MCF 10A (cell line): ENCODE measurements at places on chromosomes 12 and 14. TPM values are rescaled to one million over a fixed set of nuclear protein-coding genes. Genes with fewer than 3 reads are reported as not detected.

AQP6 gene
- total RNA-seq, result not detected in 2 replicates

SUOX gene
- 6.3 and 7.9 TPM in 2 replicates for total RNA-seq

PROX2 gene
- total RNA-seq, result not detected in 2 replicates

MANSC4 gene
- not detected in 2 replicates for total RNA-seq

IKBIP gene
- total RNA-seq, result 29.2 and 43.0 TPM in 2 replicates

MGST1 gene
- 375 and 415 TPM in 2 replicates for total RNA-seq

IPO4 gene
- 57.2 and 100 TPM in 2 replicates for total RNA-seq

C12orf54 gene
- total RNA-seq, result 1.5 and 1.9 TPM in 2 replicates

PTPRO gene
- total RNA-seq, result 0.74 and 2.2 TPM in 2 replicates

ACSM4 gene
- total RNA-seq, result not detected in 2 replicates

- DNase-seq, result no peak
Measured at GRCh38 chr12:23699031-23699430, 250.4 kb downstream of the SOX5 start.

GRCh38 chr14:31241450-31242114, 34.0 kb upstream of the HECTD1 start:
- no peak for DNase-seq

GRCh38 chr12:19186722-19187661, 57.5 kb downstream of the PLEKHA5 start:
- DNase-seq, result peak; percentile 66

- DNase-seq, result peak; percentile 75
Measured at GRCh38 chr14:69039288-69039628, 60.2 kb upstream of the ACTN1 start.

GRCh38 chr14:34981743-34982420, 910 bp upstream of the SRP54 start:
- peak; percentile 55 for DNase-seq

GRCh38 chr12:56677680-56678079, 10.4 kb downstream of the PTGES3 start:
- no peak for DNase-seq

DNA sequence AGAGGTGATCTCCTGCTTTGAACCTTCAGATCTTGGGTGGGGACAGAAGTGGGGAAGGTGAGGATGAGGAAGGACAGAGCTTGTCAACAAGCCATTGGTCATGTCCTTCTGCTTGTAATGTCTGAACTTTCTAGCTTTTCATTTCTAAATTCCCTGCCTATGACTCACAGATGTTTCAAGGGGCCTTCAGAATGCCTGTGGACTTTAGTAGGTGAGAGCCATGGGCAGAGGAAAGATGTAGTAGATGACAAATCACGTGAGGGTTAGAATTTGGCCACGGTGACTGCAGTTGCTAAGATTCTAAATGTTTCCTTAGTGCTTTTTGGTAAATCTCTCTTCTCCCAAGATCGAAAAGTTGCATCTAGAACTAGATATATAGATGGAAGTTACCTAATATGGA, 18.7 kb upstream of the CREBL2 start:
- no peak for DNase-seq

DNA sequence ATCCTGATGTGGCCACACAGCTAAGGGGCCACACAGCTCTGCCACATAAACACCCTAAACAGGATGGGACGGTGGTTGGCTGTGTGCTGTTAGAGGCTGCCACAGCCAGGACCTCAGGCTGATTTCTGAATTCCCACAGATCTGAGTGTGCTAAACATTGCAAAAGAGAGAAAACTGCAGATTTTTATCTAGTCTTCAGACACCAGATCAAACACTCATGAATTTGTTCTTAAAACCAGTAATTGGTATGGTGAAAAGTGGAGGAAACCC, 190.7 kb downstream of the MON2 start:
- no peak for DNase-seq

DNA sequence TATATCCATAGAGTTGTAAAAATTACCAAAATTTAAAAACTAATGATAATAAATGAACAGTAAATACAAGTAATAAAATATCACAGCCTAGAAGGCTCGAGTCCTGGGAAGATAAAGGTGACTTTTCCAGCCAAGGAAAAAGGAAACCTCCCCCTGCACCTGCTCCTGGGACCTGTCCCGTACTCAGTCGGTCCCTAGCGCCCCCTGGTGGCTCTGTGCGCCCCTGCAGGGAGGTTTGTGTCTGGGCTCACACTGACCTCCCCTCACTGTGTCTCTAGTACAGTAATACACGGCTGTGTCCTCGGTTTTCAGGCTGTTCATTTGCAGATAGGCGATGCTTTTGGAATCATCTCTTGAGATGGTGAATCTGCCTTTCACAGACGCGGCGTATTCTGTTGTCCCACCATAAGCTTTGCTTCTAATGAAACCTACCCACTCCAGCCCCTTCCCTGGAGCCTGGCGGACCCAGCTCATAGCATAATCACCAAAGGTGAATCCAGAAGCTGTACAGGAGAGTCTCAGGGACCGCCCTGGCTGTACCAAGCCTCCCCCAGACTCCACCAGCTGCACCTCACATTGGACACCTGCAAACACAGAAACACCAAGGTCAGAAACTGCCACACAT, 1030.4 kb downstream of the TMEM121 start:
- peak; percentile 68 for DNase-seq

GRCh38 chr12:62643486-62643885, 176.9 kb downstream of the MON2 start:
- no peak for DNase-seq

DNA sequence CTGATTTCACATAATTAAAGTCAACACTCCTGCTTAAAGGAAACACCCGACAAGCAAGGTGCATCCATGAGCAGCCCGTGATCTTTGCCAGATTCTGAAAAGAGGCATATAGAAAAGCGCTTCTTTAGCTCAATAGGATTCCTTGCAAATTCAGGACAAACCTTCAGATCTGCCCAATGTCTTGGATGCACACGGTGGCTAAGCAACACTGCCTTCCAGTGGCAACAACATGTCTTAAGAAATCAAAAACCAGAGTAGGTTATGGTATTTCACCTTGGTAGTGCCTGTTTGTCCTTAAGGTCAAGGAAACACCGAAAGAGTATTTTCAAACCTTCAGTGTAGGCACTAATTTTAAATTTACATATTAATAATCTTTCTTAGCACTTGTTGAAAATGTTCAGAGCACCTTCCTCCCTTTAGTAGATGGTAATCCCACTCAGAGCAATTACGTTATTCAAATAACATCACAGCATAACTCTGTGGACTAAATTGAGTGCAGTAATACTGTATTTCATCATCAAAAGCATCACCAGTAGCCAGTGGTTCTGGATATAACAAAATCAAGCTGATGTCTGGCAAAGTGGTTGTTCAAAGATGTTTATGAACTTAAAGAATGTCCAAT, 58.0 kb upstream of the CDKN3 start:
- DNase-seq, result peak; percentile 67

GRCh38 chr12:68630050-68630449, 19.4 kb downstream of the RAP1B start:
- DNase-seq, result no peak

GRCh38 chr12:23340351-23340750, 609.1 kb downstream of the SOX5 start:
- DNase-seq, result no peak

- no peak for DNase-seq
Measured at GRCh38 chr12:89464974-89465592, 59.5 kb downstream of the GALNT4 start.

GRCh38 chr14:61033054-61033453, 52.0 kb downstream of the SLC38A6 start:
- no peak for DNase-seq

DNA sequence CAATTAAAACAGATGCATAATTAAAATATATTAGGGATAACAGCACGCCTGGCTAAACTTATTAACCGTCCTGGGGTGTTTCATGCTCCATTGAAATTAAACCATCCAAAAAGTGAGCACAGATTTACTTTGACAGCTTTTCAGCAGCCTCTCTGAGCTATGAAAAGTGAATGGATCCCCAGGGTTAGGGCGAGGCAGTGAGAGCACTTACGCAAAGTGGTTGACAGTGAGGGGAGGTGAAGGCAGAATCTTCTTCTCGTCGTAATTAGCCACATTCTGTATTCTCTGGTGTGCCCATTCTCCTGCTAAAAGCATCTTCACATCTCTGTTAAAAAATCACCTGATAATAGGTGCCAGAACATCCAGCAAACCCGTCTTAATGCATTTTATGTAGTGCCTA, 1.9 kb downstream of the TMTC2 start:
- DNase-seq, result no peak

DNA sequence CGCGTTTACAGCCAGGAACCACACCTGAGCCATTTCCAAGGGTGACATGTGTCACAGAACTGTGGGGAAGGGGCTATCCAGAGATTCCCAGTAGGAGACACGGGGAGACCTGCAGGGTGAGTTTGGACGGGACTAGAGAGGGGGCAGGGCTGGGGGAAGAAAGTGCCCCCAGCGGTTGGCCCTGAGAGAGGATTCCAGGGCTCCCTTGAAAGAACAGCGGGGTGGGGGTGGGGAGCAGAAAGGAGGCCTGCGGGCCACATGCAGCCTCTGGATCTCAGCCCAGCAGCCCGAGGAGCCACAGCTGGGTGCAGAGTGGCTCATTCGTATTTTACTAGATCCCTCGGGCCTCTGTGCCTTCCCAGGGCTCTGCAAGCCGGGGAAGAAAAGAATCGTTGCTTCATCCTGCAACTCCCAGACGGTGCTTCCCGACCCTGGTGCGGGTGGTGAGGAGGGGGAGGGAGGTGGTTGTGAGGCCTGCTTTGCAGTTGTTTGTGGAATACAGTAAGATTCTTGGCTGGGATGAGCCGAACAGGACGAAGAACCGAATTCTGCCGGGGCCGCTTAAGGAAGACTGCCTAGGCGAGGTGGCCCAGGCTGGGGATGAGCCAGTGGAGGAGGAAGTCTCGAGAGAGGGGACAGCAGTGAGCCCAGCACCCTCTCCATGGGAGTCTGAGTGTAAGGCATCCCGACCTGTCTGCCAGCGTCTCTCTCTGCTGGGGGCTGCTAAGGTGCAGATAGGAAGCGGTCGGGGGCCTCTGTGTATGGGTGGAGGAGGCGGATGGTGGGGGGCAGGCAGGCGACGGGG, 36.1 kb upstream of the ANKRD9 start:
- DNase-seq, result peak; percentile 81

DNA sequence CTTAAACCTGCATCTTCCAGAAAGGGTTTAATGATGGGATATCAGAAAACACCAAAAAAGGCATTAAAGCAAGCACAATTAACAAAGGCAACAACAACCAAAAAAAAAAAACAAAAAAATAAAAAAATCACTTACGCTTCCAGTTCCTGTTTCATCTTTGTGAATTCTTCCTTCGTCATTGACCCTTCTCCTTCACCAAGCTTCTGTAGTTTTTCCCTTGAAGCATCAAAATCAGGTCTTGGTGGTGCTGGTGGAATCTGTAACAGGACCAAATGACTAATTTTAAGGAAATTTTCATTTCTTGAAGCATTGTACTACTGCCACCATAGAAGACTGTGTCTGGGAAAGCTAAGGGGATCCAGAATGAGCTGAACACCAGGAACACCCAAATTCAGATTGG, 24.5 kb downstream of the SNX6 start:
- no peak for DNase-seq

DNA sequence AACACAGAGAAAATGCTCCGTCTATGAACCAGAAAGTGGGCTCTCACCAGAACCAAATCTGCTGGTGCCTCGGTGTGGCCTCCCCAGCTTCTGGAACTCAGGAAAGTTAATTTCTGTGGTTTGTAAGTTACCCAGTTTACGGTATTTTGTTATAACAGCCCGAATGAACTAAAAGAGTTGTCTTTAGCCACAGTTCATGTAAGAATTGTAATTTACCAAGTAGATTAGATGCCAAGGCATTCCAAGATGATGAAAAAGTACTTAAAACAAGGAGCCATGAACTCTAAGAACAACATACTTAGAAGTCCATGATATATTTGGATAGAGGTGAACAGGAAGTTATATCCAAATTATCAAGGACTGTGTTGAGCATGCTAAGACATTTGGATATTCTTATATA, 259.9 kb upstream of the GARIN6 start:
- no peak for DNase-seq

DNA sequence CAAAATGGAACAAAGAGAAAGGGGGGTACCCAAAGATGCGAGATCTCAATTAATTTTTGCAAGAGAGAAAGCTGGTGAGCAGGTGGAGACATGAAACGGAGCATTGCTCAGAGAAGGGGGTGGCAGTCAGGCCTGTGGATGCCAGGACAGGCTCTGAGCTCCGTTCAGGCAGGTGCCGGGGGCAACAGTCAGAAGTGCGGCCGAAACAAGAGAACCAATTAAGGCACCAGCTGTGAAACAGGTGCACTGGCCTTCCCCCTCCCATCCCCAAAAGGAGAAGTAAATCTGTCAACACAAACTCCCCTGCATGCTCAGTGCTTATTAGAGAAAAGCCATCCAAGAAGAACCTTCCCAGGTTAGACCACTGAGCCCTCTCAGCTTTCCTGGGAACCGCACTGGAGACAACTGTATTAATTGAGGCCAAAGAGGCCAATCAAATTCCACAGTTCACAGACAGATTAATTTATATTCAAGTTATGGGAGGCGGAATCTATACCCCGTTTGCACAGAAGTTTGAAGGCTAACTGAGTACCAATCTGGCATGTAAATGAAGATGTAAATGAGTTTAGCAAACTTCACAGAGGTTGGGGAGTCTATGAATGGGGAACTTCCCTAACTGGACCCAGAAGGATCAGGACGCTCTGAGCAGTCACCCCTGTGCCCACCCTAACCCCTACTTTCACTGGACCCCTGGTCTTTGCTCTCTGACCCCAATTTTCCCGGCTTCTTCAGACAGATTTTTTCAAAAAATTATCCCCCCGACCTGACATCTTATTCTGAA, 20.9 kb downstream of the OAS2 start:
- DNase-seq, result no peak

- DNase-seq, result no peak
Measured at GRCh38 chr12:112844814-112845565, 53.4 kb downstream of the RPH3A start.

DNA sequence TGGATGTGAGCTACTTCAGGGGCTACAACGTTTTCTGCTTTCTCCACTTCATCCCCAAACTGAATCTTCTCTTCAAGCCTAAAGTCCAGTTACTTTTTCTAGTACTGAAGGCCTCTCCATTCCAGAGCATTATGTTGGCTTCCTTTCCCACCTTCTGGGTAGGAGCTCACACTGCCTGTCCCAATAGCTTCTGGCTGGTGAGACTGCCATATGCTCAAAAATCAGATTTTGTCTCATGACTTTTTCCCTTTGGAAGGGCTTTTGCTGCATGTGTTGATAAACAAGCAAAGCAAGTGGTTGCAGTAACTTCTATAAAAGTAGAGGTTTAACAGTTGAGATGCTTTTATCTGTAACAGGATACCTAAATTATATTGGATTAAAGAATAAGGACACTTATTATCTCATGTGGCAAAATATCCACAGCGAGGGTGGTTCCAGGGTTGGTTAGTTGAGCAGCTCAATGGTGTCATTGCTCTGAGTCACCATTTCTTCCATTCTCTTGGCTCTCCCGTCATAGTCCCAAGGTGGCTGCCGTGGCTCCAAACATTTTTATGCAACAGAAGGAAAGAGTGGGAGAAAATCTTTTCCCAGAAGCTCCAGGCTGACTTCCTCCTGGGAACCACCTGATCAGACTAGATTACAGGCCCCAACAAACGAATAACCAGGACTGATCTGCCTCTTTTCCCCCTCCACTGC, 15.1 kb upstream of the PPFIBP1 start:
- no peak for DNase-seq

GRCh38 chr12:67067453-67068203, 201.5 kb upstream of the CAND1 start:
- DNase-seq, result no peak

GRCh38 chr12:19909418-19909817, 458.9 kb upstream of the PDE3A start:
- no peak for DNase-seq

- peak; percentile 31 for DNase-seq
Measured at GRCh38 chr12:51082561-51083125, 753 bp downstream of the CSRNP2 start.
